CMK (cell line): ENCODE measurements at places on chromosomes 13 and 19.

DNA sequence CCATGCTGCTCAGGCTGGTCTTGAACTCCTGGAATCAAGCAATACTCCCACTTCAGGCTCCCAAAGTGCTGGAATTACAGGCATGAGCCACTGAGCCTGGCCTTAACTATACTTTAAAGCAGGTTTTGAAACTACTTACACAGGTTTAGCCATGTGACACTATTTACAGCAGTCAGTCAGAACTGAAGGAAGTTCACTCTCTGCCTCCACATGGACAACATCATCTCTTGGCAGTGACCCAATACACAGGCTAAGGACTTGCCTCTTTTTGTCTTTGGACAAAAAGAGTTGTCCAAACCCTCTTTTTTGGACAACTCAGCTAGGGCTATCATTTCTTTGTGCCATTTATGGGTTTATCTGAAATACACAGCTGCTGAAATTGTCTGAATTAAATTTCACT lies 89.0 kb upstream of the CLDN10 start:
- no peak for DNase-seq

- no peak for DNase-seq
Measured at GRCh38 chr13:29315847-29316246, 279.6 kb downstream of the SLC7A1 start.

GRCh38 chr19:40139533-40140287 lies 49.0 kb upstream of the ZNF780A start:
- DNase-seq: no peak

DNA sequence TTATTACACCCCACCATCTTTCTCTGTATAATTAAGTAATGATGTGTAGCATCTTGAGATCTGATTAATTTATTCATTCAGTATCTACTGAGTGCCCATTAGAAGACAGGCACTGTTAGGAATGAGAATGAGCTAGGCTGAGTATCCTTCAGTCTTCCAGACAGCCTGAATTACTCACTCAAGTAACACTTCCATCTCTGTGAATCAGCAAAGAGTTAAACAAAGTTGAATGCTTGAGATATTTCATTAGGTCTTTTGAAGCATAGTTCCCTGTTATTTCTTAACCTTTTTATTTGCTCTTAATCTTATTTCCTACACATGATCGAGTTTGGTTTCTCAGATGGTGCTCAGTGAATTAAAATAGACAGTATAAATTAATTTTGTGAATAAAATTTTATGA lies 413.7 kb downstream of the DCT start:
- no peak for DNase-seq

DNA sequence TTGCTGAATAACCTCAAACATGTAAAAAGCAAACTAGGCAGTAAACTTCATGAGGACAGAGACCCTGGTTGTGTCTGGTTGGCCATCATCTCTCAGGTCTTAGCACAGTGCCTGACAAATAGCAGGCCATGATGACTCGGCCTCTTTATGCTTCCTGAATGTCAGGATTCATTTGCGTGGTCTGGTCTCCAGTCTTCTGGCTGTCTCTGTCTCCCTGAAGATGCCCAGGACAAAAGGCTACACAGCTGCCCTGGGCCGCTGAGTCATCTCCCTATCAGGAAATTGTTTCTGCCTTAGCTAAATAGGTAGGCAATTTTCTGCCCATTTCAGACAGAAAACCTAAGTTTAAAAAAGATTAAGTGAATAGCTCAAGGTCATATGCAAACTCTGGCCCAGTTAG lies 84.1 kb upstream of the FNDC3A start:
- DNase-seq: no peak

DNA sequence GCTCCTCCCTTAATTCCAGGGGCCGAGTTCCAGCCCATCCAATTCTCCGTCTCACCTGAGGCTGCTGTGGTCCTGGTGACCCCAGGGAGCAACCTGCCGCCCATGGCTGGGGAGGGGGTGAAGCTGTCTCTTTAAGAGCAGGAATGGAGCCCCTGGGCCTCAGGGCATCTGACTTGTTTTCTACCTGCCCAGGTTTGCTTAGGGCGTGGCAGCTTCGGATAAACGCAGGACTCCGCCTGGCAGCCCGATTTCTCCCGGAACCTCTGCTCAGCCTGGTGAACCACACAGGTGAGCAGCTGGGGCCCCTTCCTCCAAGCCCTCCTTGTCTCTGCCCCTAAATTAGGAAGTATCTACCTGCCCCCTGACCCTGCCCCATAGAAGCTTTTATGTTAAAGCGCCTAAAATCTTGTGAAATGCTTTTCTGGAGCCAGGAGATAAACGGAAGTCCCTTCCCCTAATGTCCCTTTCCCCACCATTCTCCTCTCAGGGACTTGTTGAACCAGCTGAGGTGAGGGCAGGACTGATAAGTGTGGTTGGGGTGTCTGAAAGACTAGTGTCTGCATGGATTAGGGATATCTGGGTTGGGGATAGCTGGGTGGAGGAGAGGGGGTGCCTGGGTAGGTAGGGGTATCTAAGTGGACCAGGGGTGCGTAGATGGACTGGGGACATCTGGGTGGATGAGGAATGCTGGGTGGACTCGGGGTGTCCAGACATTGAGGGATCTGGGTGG lies 614 bp downstream of the FXYD3 start:
- DNase-seq: no peak

- DNase-seq: no peak
Measured at GRCh38 chr19:18859676-18860301, 28.0 kb downstream of the UPF1 start.

- no peak for DNase-seq
Measured at GRCh38 chr19:29515706-29516357, 10.0 kb upstream of the VSTM2B start.

DNA sequence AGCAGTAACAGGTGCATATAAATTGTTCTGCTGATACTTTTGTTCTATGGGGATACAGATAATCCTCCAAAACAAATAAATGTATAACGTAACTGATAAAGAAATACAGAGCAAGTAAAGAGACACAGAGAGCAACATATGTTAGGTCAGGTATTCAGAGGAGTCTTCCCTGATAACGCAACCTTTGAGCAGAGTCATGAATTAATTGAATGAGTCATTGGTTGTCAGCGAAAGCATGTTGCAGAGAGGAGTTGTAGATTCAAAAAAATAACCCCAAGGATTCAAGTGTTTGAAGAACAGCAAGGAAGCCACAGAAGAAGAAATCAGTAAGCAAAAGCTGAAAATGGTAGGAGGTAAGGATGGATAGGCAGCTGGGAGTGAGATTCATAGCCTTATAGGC lies 245.2 kb downstream of the TBC1D4 start:
- no peak for DNase-seq

- peak; percentile 95 for DNase-seq
Measured at GRCh38 chr19:45677351-45678230, 9.6 kb downstream of the GIPR start.

DNA sequence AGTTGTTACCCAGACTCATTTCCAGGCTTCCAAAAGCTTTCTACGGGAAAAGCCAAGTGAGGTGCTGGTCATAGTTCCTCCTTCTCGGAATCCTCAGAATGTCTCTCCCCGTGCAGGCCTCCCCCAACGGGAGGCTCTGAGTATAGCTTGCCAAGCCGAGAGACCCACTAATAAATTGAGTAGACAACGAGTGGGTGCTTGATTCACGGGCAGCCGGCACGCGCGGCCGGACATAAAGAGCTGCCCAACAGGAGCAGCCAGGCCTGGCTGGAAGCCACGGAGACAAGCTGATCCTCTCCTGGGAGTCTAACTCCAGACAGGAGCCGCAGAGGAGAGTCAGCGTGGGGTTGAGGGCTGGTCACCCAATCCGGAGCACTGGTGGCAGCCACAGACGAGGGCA lies 43.4 kb upstream of the MEDAG start:
- no peak for DNase-seq

- no peak for DNase-seq
Measured at GRCh38 chr13:36030670-36031331, 100.4 kb downstream of the DCLK1 start.

DNA sequence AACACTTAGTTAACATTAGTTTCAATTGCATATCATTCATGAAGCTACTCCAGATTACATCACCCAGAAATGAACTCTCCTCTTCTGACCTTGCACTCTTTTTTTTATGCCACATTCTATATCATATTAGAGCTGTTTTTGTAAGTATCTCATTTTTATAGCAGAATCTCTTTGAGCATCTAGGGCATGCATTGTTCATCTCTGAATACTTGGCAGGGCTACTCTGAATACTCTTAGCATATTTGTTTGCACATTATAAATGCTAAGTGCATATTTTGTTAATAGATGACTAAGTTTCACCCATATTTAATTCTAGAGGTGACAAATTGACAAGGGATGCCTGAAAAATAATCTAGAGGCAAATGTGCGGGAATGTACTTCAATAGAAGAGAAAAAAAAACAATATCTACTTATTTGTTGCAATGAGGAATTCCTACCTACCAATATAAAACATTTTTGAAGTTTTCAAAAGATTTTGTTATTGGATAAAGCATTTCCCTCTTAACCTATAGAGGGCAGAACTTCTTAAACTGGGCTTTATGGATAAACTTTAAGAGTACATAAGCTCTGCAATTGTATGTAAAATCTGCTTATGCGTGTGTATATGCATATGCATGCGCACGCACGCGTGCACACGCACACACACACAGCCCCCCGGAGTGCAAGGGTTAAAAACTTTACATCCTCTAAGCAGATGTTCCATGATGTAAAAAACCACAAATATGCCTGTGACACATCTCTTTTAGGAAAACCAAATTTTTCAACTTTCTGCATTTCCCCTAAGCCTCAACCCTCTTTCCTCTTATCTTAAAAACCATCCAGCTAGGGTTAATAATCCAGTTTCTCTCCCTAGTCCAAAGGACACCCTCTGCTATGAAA lies 73.0 kb upstream of the OXGR1 start:
- DNase-seq: no peak

- DNase-seq: no peak
Measured at GRCh38 chr13:46382224-46382623, 4.8 kb downstream of the RUBCNL start.

DNA sequence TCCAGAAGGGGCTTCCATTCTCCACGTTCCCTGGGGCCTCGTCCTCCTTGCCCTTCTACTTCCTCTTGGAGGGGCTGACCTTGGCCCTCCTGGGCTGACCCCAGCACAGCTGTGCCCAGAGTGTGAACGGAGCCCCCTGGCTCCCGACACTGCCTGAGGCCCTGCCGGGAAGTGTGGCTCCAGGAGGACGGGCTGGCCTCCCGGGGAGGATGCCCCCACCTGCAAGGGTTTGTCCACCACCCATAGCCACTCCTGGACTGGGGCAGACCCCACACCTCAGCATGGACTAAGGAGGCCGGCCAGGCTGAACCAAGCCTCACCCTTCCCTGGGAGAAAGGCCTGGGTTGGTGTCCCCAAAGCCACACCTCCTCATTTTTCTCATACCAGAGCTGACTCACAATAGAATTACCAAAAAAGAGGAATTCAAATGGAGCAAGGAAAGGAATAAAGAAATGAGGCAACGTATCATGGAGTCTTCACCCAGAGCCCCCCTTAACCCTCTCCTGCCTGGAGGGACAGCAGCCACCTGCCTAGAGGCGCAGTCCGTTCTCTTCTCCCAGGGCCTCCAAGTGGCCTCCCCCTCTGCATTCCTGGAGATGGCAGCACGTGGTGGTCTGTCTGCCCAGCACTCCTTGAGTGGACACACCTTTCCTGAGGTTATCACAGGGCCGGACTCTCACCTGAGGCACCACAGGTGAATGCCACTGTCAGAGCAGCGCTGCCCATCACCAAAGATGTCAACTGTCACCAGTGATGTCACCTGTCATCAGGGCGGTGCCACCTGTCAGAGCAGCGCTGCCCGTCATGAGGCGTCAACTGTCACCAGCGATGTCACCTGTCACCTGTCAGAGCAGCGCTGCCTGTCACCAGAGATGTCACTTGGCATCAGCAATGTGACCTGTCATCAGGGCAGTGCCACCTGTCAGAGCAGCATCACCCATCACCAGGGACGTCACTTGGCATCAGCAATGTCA lies 3.1 kb upstream of the C13orf46 start:
- no peak for DNase-seq

DNA sequence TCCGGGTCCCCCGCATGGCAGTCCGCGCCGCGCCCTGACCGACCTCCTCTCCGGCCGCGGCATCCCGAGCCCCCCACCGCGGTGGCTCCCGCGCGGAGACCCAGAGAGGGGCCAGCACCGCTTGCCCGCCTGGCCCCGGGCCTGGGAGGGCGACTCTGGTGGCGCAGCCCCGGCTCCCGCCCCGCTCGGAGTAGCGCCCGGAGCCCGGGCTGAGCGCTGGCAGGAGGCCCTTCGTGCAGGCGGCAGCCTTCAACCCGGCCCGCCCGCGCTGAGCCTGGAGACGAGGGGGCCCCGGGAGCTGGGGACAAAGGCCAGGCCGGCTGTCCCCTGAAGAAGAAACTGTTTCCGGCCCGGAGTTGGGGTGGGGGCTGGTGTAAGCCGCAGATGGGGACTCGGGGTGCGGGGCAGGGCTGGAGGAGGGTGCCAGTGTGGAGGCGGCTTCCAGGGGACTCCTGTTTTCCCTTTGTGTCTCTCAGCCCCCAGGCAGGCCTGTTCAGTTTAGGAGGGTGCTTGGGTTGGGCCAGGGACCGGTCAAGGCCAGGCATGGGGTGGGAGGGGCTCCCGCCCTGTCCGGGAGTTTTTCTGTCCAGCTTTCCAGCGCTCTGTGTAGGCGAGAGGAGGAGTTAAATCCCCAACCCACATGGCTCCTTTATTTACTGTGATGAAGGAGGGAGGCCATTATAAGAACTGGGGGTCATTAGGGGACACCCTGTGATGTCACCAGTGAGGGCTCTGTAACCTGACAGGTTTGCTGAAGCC lies 935 bp downstream of the LRP3 start:
- DNase-seq: no peak

GRCh38 chr19:15379999-15380647 lies 536 bp upstream of the AKAP8 start:
- peak; percentile 51 for DNase-seq

GRCh38 chr19:33557720-33558119 lies 36.1 kb upstream of the PEPD start:
- DNase-seq: no peak

DNA sequence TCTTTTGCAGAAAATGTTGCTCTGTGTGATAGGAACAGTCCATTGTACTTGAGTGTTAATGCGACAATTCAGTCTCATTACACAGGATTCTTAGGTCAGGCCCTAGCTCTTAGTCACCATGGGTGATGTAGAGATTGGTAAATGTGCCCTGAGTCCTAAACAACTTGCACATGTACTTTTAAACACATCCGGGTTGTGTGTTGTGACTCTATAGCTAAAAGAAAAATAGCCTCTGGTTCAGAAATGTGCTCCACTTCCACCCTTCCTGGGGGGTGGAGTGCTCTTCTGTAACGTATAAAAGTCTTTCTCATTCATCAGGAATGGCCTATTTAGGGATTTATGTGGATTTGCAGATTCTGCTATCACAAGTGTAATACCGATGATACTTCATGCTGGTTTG lies 5.2 kb downstream of the SPATA13 start:
- no peak for DNase-seq

- no peak for DNase-seq
Measured at GRCh38 chr19:648904-649801, 9.5 kb downstream of the FGF22 start.

GRCh38 chr19:1107661-1108261 lies 4.0 kb downstream of the GPX4 start:
- DNase-seq: no peak

- DNase-seq: no peak
Measured at GRCh38 chr13:51764184-51765141, 39.5 kb downstream of the DHRS12 start.
